ENCODE measurements at places on chromosomes 7 and 10.

DNA sequence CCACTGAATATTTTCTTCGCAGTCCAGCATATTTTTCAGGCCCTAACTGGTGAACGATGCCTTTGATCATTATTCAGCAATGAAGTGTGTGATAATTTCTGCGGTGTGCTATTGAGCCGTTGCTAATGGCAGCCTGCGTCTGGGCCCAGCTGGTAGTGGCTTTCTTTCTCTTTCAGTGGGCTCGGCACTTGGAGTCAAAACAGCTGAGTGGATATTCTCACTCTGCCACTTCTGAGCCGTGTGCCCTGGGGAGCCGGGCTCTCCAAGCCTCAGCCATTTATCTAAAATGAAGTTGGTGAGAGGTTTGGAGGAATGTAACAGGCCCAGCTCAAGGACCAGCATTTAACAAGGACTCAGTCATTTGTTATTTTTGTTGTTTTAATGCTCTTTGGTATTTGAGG lies 87.5 kb upstream of the IFRD1 start:
- DNase-seq = peak; percentile 29

GRCh38 chr7:69622014-69622835 lies 23.9 kb downstream of the AUTS2 start:
- DNase-seq = no peak

- DNase-seq = no peak
Measured at GRCh38 chr7:1457949-1458682, 1.2 kb downstream of the MICALL2 start.

DNA sequence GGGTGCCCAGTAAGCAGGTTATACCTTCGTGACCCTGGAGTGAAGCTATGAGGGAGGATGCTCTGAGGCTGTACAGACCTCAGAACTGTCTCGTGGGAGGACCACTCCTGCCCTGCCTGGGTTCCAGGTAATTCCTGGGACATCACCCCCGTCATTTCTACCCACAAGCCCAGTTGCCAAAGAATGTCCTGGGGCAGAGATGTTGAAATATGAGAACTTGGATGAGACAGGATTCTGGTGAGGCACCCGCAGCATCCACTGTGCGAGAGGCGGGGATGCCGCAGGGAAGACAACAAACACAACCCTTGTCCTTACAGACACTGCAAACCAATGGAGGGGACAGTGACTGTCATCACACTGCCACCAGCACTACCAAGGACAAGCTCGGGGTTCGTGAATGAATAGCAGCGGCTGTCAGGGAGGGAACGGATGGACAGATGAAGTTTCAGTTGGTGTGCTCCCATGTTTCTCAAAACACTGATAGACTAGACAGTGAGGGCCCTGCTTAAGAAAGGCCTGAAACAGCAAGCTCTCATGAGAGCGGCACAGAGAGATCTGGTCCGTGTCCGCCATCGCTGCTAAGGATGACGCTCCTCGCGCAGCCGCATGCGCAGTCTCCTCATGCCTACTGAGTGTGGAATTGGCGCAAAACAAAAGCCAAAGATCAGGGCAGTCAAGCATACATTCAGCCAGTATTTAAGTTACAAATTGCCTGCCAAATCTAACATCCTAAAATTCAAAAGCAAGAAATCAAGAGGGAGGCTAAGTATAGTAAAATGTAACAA lies 82.0 kb upstream of the RHEB start:
- peak; percentile 13 for DNase-seq

All from fibroblast of skin of scalp (primary cell).